ENCODE measurements at places on chromosomes 3 and 15.

DNA sequence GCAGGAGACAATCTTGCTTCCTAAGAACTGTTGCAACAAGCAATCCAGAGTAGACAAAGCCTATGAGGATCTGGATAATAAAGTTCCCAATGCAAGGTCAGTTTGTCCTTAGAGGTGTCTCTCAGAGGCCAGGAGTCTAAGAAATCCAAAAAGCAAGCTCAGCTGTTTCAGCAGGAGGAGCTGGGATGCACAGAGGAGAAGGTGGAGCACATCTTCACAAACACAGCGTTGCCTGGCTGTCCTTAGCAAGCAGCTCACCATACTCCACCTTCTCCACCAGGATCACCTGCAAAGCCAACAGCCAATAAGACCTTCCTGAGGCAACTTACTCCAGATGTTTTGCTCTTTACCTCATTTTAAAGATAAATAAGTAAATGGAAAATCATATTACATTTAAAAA is 365 bp downstream of the ZBED2 start:
- no peak overlapping the region for H3K27ac ChIP-seq
- DNase-seq, result no peak
- no peaks in the 10 kb centered on the region for H3K27me3 ChIP-seq
- no peaks in the 10 kb centered on the region for H3K36me3 ChIP-seq

DNA sequence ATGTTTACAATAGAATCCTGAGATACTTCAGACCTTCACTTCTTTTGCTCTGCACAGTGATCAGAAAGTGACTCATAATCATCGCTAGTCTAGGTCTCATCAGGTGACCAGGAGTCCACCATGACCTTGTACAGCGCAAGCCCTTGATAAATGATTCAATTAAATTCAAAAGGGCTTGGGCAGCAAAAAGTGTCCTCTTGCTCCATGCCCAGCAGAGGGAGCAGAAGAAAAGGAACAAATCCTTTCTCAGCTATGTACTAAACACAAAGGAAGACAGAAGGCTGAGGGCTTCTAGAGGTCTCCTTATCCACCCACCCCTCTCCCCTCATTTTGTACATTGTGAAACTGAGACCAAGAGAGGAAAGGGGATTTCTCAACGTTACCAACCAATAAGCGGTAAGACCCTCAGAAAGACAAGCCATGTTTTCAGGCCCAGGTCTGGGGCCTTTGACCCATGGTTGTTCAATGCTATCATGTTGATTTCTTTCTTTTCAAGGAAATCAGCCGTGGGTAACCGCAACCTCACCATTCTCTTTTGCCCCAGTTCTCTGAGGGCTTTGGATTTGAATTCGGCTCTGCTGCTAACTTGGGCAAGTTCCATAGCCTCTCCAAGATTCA is 74.8 kb downstream of the AQP9 start:
- no peaks in the 10 kb centered on the region for H3K27me3 ChIP-seq
- no peaks in the 10 kb centered on the region for H3K4me1 ChIP-seq
- no peaks in the 10 kb centered on the region for H3K36me3 ChIP-seq
- H3K4me3 ChIP-seq, result no peak overlapping the region
- DNase-seq, result peak; percentile 33

GRCh38 chr3:137460944-137461343 is 303.2 kb upstream of the SOX14 start:
- H3K4me3 ChIP-seq, result no peak overlapping the region
- H3K27ac ChIP-seq, result no peak overlapping the region
- DNase-seq, result no peak
- H3K36me3 ChIP-seq, result no peaks in the 10 kb centered on the region
- no peaks in the 10 kb centered on the region for H3K27me3 ChIP-seq
- H3K4me1 ChIP-seq, result no peaks in the 10 kb centered on the region

- DNase-seq, result no peak
- peaks cover 12% of the 10 kb centered on the region for H3K4me1 ChIP-seq
- H3K36me3 ChIP-seq, result no peaks in the 10 kb centered on the region
- H3K27me3 ChIP-seq, result no peaks in the 10 kb centered on the region
- no peak overlapping the region for H3K27ac ChIP-seq
Measured at GRCh38 chr15:57037548-57037947, 119.1 kb downstream of the TCF12 start.

All from pancreas (tissue), 10 donors.